Activated CD4-positive, alpha-beta T cell treated with anti-CD3 and anti-CD28 coated beads, Interleukin-2, amount 10 ng/mL, durations not matched to agents 24 days and 14 days (primary cell): ENCODE measurements at places on chromosomes 11 and 22. TPM values are rescaled to one million over a fixed set of nuclear protein-coding genes. Genes with fewer than 3 reads are reported as not detected.
A peak's percentile ranks its signal among the peaks of the same experiment; 100 is the strongest.

DNA sequence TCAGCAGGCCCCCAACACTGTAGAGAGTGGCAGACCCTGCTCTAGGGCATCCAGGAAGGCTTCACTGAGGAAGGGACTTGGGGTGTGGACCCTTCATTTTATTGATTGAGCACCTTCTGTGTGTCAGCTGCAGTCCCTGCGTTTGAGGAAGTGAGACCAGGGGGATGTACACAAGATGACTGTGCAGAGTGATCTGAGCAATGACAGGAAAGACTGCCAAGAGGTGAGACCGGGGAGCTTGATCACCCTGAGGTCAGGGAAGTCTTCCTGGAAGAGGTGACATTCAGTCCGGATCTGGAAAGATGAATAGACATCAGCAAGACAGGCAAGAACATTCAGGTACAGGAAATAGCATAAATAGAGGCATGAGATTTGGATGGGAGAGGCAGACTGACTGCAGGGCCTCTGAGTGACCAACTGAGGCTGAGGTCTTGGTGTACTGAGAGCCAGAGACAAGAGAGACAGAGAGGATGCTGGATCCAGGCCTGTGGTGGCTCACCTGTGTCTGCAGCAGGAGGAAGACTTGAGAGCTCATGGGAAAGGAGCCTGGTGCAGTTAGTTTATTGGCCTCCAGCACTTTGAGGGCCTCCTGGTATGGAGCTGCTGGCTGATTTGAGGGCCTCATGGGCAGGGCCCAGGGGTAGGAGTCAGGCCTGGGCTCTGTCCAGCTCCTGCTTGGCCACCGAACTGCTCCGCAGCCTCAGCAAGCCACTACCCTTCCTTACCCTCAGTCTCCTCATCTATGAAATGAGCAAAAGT lies 5.2 kb downstream of the DGAT2 start:
- peak overlapping the region; percentile 15 for H3K27ac ChIP-seq
- H3K27me3 ChIP-seq: peaks cover 22% of the 10 kb centered on the region

DNA sequence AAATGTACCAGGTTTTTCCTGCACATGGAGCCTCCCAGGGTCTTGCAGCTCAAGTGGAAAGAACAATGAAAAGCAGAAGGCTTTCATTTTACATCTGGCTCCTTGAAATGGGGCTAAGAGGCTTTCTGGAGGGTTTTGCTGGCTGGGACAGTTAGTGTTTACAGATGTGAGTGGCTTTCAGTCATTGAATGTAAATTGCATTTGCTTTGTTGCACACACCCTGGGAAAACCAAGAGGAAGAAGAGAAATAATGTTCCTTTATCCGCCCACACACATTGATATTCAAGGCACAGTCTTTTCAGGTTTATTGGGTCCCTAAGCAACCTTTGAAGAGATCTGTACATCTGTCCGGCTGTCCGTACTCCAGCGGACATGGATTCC lies 144.5 kb downstream of the SPON1 start:
- DNase-seq: no peak
- no peaks in the 10 kb centered on the region for H3K36me3 ChIP-seq
- H3K27me3 ChIP-seq: no peaks in the 10 kb centered on the region
- H3K27ac ChIP-seq: no peak overlapping the region
- no peaks in the 10 kb centered on the region for H3K4me1 ChIP-seq

- no peaks in the 10 kb centered on the region for H3K36me3 ChIP-seq
- DNase-seq: no peak
- no peaks in the 10 kb centered on the region for H3K4me1 ChIP-seq
These were observed 44.7 kb upstream of the MTMR2 start for GRCh38 chr11:95968585-95968984.

DNA sequence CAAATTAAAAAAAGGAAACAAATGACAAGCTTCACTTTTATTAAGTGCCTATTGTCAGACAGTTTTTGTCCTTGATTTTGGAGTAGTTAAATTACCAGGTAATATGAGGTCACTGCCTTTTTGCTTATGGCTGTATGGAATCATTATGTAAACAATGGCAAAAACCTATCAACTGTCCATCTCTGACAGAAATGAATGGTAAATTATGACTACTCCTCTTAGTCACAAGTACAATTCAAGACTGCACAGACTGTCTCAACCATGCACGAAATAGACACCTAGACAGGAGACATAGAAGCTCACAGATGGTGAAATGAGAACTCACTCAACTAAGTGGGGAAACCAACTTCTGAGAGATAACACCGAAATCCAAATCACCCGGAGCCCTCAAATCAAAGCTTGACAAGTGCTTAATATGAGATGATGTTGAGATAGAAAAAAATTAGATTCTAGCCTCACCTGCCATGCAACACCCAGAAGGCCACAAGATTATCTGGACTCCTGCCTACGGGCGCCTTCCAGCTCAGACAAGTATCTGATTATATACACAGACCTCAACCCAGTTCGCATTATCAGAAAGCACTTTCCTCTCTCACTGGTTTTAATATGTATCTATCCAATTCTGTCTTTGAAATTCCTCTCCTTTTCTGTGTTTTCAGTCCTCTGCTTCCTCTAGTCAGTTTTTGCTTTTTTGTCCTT lies 199.3 kb downstream of the CADM1 start:
- H3K27me3 ChIP-seq: peaks cover 1% of the 10 kb centered on the region
- no peak overlapping the region for H3K4me3 ChIP-seq
- no peak overlapping the region for H3K27ac ChIP-seq
- no peaks in the 10 kb centered on the region for H3K4me1 ChIP-seq

GRCh38 chr11:73219396-73220285 lies 1.6 kb downstream of the P2RY2 start:
- H3K4me3 ChIP-seq: peak overlapping the region; percentile 69
- H3K36me3 ChIP-seq: no peaks in the 10 kb centered on the region
- no peak for DNase-seq

DNA sequence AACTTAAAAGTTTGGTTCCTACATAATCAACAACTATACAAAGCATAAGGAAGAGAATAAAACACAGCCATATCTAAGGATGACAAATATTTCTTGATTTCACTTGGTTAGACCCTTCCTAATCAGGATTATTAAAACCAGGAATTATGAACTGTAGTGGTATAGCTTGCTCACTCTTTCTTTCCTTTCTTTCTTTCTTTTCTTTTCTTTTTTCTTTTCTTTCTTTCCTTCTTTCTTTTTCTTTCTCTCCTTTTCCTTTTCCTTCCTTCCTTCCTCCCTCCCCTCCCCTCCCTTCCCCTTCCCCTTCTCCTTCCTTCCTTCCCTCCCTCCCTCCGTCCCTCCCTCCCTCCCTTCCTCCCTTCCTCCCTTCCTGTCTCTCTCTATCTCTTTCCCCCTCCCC lies 78.0 kb downstream of the HORMAD2 start:
- H3K36me3 ChIP-seq: peaks cover 3% of the 10 kb centered on the region
- peak overlapping the region; percentile 96 for H3K27ac ChIP-seq
- H3K27me3 ChIP-seq: no peaks in the 10 kb centered on the region
- DNase-seq: no peak

DNA sequence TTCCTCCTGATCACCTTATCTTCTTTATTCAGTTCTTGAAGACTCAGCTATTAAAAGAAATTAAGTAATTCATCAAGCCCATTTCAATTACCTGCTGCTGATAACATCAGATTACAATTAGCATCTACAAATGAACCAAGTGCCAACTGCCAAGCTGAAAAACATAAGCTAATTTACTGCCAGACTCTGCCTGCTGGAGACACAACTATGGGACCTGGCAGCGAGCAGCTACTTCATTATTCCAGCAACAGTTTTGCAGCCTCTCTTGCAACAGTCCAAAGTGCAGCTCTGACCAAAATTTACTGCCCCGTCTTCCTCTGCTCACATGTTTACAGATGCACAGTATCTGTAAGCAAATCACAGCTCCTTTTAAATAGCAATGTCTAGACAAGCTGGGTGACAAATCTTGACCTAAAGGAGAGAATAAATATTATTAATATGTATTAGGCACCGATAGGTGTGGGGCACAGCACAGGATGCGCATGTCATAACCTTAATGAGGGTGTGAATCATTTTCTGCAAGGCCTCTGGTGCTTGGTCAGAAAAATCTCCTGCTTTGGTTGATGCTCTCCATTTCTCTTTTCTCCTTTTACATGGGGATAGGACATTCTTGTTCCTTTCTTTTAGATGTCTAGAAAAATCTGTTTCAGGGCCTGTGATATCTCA lies 232.2 kb upstream of the PITPNB start:
- no peaks in the 10 kb centered on the region for H3K36me3 ChIP-seq
- H3K4me1 ChIP-seq: no peaks in the 10 kb centered on the region
- H3K4me3 ChIP-seq: no peak overlapping the region

DNA sequence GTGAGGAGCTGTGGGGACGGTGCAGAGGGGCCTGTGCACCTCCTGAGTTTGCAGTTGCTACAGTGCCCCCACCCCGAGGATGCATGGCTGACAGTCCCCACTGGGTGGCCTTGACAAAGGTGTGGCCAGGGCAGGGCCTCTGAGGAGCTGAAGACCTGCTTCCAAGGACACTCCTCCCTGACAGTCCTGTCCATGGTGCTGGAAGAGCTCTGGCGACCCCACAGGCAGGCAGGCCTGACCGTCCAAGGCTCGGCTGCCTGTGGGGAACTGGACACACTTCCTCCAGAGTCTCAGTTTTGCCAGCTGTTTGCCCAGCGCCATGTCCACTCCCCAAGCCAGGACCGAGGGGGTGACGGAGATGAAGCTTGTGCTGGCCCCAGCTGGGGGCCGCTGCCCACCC lies 32.7 kb downstream of the BRSK2 start:
- H3K27ac ChIP-seq: no peak overlapping the region
- H3K36me3 ChIP-seq: no peaks in the 10 kb centered on the region
- DNase-seq: no peak
- no peaks in the 10 kb centered on the region for H3K4me1 ChIP-seq
- no peaks in the 10 kb centered on the region for H3K27me3 ChIP-seq

- no peak for DNase-seq
- peaks cover 80% of the 10 kb centered on the region for H3K27me3 ChIP-seq
- H3K36me3 ChIP-seq: no peaks in the 10 kb centered on the region
- peak overlapping the region; percentile 68 for H3K4me3 ChIP-seq
These were observed 153.9 kb downstream of the TEAD1 start for GRCh38 chr11:12827929-12828812.

DNA sequence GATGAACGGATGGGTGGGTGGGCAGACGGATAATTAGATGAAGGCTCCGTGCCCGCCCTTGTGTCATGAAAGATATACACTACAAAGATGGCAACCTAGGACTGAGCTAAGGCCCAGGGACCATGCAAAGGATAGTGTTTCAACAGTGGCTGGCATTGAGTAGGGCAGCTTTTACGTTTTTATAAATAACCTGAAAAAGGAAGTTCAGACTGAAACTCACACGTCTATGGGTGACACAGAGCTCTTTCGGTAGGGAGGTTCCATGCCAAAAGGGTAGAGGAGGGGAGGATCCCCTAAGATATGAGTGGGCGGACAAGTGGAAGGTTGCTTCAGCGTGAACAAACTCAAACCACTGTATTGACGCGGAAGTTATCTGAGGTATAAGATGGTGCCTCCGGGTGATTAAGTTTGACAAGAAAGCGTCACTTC lies 90.5 kb downstream of the UBASH3B start:
- H3K27ac ChIP-seq: peak overlapping the region; percentile 89
- peak; percentile 84 for DNase-seq
- H3K4me3 ChIP-seq: peak overlapping the region; percentile 64
- H3K36me3 ChIP-seq: no peaks in the 10 kb centered on the region
- peaks cover 5% of the 10 kb centered on the region for H3K4me1 ChIP-seq
- peaks cover 7% of the 10 kb centered on the region for H3K27me3 ChIP-seq

DNA sequence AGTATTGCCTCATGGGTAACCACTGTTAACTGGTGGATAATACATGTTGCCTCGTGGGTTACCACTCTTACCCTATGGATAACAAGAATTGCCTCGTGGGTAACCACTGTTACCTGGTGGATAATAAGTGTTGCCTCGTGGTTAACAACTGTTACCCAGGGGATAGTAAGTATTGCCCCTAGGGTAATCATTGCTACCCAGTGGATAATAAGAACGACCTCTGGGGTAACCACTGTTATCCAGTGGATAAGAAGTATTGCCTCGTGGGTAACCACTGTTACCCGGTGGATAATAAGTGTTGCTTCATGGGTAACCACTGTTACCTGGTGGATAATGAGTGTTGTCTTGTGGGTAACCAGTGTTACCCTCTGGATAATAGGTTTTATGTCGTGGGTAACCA lies 28.1 kb upstream of the NXPE4 start:
- H3K4me1 ChIP-seq: no peaks in the 10 kb centered on the region
- no peaks in the 10 kb centered on the region for H3K36me3 ChIP-seq
- no peak overlapping the region for H3K4me3 ChIP-seq
- H3K27ac ChIP-seq: no peak overlapping the region

DNA sequence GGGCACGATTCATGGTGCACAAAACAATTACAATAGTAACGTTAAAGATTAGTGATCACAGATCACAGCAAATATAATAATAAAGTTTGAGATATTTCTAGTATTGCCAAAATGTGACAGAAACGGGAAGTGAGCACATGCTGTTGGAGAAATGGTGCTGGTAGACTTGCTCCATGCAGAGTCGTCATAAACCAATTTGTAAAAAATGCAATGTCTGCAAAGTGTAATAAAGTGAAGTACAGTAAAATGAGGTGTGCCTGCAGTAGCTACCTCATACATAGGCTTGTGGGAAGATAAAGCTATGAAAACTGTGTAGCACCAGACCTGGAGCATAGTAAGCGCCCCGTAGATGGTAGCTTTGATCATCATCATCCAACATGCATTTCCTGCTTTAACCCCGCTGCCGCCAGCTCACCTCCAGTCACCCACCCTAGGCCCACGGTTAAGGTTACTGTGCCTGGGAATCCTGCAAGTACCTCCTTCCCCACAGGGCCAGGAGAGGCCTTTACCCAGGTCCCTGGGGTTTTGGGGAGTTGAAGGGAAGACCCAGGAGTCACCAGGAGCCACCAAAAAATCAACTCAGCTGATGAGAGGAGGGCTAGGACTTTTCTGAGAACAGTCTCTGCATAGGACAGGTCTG lies 59.2 kb downstream of the MYO7A start:
- no peaks in the 10 kb centered on the region for H3K27me3 ChIP-seq
- no peak for DNase-seq
- no peak overlapping the region for H3K4me3 ChIP-seq
- no peak overlapping the region for H3K27ac ChIP-seq

- no peaks in the 10 kb centered on the region for H3K27me3 ChIP-seq
- H3K4me3 ChIP-seq: no peak overlapping the region
- peaks cover 10% of the 10 kb centered on the region for H3K4me1 ChIP-seq
- no peak for DNase-seq
- H3K27ac ChIP-seq: peak overlapping the region; percentile 2
- H3K36me3 ChIP-seq: peaks cover 41% of the 10 kb centered on the region
These were observed 36.2 kb upstream of the TTC36 start for GRCh38 chr11:118491041-118491440.

- peaks cover 25% of the 10 kb centered on the region for H3K36me3 ChIP-seq
- no peak for DNase-seq
- H3K4me3 ChIP-seq: no peak within 1 kb of the TSS
- peaks cover 9% of the 10 kb centered on the region for H3K27me3 ChIP-seq
These were observed at the start of gene LRRN4CL for GRCh38 chr11:62689421-62690183. TSS of gene LRRN4CL (minus strand) at chr11:62689530. CDS start at chr11:62688508, 1,022 bp downstream.

- H3K4me1 ChIP-seq: no peaks in the 10 kb centered on the region
- no peaks in the 10 kb centered on the region for H3K36me3 ChIP-seq
- H3K27me3 ChIP-seq: no peaks in the 10 kb centered on the region
These were observed 64.1 kb upstream of the BIRC3 start for GRCh38 chr11:102253020-102253715.

Gene ANKK1
- total RNA-seq: not detected in 2 replicates

Gene NXPE4
- not detected in 2 replicates for total RNA-seq

Gene HEPHL1
- not detected in 2 replicates for total RNA-seq

Gene ROM1
- 2.3 and 3.1 TPM in 2 replicates for total RNA-seq

Gene HIPK3
- total RNA-seq: 35.4 and 37.5 TPM in 2 replicates
